ENCODE measurements at places on chromosomes 12 and 14.

DNA sequence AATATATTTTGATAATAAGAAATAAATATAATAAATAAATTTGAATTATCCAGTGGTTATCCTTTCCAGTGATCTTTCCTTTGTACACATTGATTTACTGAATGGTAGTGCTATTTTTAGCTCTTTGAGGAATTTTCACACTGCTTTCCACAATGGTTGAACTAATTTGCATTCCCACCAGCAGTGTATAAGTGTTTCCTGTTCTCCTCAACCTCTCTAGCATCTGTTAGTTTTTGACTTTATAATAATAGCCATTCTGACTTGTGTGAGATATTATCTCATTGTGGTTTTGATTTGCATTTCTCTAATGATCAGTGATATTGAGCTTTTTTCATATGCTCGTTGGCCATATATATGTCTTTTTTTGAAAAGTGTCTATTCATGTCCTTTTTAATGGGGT is 333.7 kb downstream of the RAD51B start:
- no peak for DNase-seq

GRCh38 chr14:35296545-35296944 is 4.4 kb downstream of the PSMA6 start:
- no peak for DNase-seq

DNA sequence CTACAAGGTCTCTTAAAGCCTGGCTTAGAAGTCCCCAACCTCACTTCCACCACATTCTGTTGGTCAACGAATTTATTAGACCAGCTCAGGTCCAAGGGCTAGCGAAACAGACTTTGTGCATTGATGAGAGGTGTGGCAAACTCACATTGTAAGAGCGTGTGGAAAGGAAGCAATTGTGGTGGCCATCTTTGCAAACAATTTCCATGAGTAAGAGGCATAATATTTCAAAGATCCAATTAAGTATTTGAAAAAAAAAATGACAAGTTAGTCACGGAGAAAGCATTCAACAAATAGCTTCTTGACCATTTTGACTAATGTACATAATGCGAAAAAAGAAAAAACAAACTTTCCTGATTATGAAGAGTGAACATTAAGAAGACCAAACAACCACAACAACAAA is 7.4 kb downstream of the NR1H4 start:
- no peak for DNase-seq

GRCh38 chr14:36454599-36455240 is 65.3 kb downstream of the NKX2-1 start:
- DNase-seq = no peak

- no peak for DNase-seq
These were observed 343 bp upstream of the NOVA1 start for GRCh38 chr14:26598081-26598671.

GRCh38 chr12:23204933-23205778 is 580.2 kb downstream of the ETNK1 start:
- no peak for DNase-seq

GRCh38 chr14:105383083-105383730 is 15.1 kb upstream of the TEX22 start:
- no peak for DNase-seq

DNA sequence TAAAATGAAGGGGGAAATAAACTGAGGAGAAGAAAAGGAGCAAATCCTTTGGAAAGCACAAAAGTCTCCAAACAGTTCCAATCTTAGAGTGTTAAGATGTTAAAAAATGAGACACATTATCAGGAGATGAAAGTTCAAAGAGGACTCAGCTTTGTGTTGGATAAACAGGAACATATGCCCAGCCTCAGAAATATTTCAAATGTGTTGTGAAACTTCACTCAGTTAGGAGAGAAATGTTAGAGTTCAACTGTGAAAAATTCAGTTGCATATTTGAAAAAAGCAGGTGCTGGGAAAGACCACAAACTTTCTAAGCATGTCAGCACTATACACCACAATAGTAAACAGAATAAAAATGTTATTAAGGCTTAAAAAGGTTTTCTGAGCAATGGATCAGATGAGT is 136.8 kb upstream of the PRKD1 start:
- no peak for DNase-seq

GRCh38 chr12:102322254-102322653 is 124.6 kb upstream of the PMCH start:
- no peak for DNase-seq

- DNase-seq = no peak
These were observed 45.9 kb downstream of the PPP1R13B start for GRCh38 chr14:103801459-103801858.

- no peak for DNase-seq
These were observed 100.8 kb upstream of the NEDD1 start for GRCh38 chr12:96806272-96806671.

- no peak for DNase-seq
These were observed 5.3 kb downstream of the FAM161B start for GRCh38 chr14:73944432-73945158.

DNA sequence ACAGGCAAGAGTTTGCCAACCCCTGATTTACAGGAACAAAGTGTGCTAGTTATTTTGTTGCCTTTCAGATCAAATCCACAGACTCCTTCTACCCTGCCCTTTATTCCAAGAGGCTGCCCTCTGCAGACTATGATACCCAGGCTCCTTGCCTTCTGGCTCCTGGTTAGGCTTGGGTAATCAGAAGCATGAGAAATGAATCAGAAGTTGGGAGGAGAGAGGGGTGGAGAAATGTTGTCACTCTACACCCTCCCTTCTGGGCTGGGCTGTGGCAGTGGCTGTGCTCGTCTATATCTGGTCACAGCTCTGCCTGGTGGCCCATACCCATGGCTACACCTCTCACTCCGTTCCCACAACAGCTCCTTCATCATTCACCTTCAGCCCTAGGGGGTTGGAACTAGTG is 204.6 kb upstream of the PLXNC1 start:
- DNase-seq = no peak

GRCh38 chr14:74973003-74973653 is 17.7 kb upstream of the PGF start:
- peak; percentile 15 for DNase-seq

- no peak for DNase-seq
These were observed 2.5 kb downstream of the DUSP6 start for GRCh38 chr12:89349814-89350213.

- no peak for DNase-seq
These were observed 131.9 kb upstream of the CLEC14A start for GRCh38 chr14:38387821-38388220.

DNA sequence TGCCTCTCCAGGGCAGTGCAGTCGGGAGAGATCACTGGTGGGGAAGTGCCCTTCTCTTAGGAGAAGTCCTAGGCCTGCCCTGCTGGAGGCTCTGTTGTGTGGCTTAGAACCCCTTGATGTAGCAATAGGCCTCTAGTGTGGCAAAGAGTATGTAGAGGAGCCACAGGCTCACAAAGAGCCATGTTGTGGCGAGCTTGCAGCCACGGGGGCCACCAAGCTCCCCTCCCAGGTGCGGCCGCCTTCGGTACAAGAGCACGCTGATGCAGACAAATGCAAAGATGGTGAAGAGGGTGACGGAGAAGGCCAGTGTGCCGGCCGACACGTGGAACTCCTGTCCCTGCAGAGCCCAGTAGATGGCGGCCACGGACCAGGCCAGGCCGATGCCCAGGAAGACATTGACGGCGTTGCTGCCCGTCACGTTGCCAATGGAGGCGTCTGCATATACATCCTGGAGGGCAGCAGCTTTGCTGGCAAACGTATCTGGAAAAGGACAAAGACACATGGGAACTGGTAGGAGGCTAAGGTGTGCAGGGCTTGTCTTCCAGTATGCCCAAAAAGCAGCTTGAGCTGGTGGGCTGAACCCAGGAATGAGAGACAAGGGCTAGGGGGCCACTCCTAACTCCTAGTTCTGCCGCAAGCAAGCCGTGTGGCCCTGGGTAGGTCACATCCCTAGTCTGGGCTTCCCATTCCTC is 142.8 kb downstream of the SLC8A3 start:
- DNase-seq = no peak

Data from stimulated activated CD8-positive, alpha-beta memory T cell treated with anti-CD3 and anti-CD28 coated beads, Interleukin-15, amount 100 ng/mL, for 48 hours (primary cell).